ENCODE measurements at places on chromosomes 13 and 19.
A peak's percentile ranks its signal among the peaks of the same experiment; 100 is the strongest.

- no peak for DNase-seq
These were observed 262.1 kb downstream of the FGF9 start for GRCh38 chr13:21932996-21933395.

GRCh38 chr19:44356383-44357111 is at the start of gene ZNF112:
Gene ZNF112, minus strand, starts transcription at chr19:44356680. Its CDS starts 16,141 bp downstream, at chr19:44340539.
- peak; percentile 17 for DNase-seq

DNA sequence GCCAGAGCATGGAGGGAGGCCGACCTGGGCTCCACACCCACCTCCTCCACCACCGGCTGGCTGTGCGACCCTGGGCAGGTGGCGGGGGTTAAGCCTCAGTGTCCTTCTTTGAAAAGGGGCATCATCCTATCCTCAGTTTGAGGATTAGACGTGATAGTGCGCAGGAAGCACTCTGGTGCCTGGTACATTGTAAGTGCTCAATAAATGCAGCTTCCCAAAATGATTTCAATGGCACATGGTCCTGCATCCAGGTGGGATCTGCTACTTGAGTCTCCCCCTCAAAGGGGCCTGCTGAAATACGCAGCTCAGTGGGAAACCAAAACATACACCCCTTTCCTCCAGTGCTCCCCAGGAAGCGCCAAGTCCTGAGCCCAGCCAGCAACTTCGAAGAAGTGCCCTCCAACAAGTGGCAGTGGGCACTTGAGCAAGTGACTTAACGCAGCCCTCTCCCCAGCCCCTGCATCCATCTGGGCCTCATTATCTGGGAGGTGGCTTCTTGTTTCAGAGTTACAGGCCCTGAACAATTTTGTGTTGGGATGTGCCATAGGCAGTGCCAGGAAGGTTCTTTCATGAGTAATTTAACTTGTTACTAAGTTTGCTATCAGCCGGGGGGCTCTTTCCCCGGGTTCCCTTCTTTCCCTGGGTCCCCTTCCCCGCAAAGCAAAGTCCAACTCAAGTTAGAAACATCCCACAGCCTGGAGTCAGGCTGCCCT is 17.9 kb downstream of the ACTN4 start:
- DNase-seq = no peak

DNA sequence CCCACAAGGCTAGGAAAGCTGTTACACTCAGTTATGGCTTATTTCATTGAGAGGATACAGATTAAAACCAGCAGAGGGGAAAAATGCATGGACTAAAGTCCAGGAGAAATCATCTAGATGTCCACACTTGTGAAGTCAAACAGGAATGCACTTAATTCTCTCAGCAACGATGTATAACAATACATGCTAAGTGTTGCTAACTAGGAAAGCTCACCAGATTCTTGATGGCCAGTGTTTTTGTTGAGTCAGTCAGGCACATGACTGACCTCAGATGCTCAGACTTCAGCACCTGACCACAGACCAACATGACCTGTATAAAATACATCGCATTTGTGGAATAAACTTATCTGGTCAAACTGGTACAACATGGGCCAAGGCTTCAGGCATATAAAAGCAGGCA is 470.2 kb upstream of the PRR20A start:
- no peak for DNase-seq

GRCh38 chr19:43997631-43998290 is 5.0 kb upstream of the ZNF230 start:
- DNase-seq = no peak

- no peak for DNase-seq
These were observed 6.1 kb downstream of the CHERP start for GRCh38 chr19:16536130-16536529.

DNA sequence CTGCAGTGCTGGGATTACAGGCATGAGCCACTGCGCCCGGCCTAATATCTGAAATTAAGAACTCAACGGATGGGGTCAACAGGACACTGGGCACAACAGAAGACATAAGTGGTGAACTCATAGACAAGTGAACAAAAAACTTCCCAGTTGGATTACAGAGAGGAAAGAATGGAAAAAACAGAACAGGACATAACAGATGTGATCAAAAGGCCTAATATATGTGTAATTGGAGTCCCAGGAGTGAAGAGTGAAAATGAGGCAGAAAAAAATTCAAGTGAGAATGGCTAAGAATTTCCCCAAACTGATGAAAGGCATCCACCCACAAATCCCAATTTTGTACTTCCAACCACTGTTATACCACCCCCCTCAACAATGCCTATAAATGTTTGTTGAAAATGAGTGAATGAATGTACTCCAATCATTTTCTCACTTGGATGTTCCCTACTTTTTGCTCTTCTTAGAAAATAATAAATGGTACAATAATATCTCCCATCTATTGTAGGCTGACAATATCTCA is 18.3 kb upstream of the ANGPTL8 start:
- no peak for DNase-seq

GRCh38 chr19:55549500-55550320 is 4.4 kb upstream of the SBK3 start:
- DNase-seq = no peak

DNA sequence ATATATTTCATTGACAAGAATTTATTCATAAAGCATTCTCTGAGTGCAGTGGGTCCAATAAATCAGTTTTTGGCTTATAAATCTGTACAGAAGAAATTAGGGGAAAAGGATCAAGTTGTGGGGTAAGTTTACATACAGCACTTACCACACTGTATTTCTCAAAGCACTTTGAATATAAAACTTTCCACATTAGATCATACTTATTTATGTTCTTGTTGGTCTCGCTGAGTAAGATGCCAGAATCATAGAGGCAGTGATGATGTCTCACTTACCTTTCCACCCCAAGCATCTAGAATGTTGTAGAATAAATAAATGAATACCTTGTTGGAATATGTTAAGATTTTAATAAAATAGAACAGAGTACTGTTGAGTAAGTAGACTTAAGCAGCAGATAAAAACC is 279.1 kb downstream of the PCDH20 start:
- DNase-seq = no peak

DNA sequence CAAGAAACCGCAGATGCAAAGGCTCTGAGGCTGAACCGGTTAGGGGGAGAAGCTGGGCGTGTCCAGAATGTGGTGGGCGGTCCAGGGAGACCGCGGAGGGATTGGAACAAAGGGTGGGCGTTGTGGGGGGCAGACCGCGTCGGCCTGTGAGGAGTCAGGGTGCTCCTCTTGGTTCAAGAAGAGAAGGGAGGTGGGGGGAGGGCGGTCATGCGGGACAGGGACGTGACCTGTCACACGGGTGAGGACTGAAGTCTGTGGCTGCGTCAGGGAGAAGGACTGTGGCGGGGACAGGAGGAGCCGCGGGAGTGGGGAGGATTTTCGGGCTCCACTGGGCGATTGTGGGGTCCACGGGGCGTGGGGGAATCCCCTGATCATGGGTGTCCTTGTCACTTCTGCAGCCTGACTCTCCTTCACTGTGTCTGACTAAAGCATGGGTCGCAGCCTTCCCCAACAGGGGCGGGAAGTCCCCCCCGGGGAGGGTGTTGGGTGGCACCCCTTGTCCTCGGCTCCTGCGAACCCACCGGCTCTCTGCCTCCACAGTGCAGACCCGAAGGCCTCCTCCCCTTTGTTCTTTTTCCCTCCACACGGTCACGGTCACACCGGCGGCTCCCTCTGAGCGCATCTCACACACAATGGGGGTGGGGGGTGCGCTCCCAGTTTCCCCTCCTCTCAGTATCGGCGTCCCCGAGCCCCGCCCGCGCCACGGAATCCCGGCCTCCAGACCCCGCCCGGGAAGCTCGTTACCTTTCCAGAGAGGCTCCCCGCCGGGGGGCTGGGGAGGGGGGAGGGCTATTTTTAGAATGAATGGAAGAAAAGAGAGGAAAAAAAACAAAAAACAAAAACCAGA is 16.4 kb upstream of the KCNN1 start:
- DNase-seq = no peak

GRCh38 chr19:57708641-57709361 is at the start of gene ZNF154:
Gene ZNF154, minus strand, starts transcription at chr19:57709204. Its CDS starts 233 bp downstream, at chr19:57708971.
- peak; percentile 30 for DNase-seq
